Stimulated activated CD8-positive, alpha-beta memory T cell treated with anti-CD3 and anti-CD28 coated beads, Interleukin-7, amount 100 ng/mL, for 24 hours (primary cell): ENCODE measurements at places on chromosomes 7 and 10.

GRCh38 chr7:74283858-74284447, 5.3 kb upstream of the CLIP2 start:
- no peak for DNase-seq

- DNase-seq: no peak
Observed at GRCh38 chr7:2452074-2452507, 24.1 kb downstream of the GRIFIN start.

GRCh38 chr7:16455591-16455990, 9.9 kb downstream of the SOSTDC1 start:
- DNase-seq: no peak

GRCh38 chr7:157558875-157559595, 222.2 kb downstream of the DNAJB6 start:
- no peak for DNase-seq

DNA sequence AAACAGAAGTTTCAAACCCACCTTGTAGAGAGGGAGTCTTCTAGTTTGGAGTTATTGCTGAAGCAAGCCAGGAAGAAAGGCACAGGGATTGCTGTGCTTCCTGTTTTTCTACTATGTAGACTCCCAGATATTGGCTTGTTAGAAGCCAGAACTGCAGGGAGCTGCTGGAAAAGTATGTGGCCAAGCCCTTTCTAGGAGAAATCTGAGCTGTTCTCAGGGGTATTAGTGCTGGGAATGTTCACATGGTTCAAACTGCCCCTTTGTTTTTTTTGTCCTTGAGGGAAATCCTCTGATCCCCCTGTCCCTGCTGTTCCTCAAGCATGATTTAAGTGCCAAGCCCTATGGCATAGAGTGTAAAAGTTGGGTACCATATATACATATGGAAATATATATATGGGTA, 184.0 kb downstream of the CCDC7 start:
- DNase-seq: no peak

DNA sequence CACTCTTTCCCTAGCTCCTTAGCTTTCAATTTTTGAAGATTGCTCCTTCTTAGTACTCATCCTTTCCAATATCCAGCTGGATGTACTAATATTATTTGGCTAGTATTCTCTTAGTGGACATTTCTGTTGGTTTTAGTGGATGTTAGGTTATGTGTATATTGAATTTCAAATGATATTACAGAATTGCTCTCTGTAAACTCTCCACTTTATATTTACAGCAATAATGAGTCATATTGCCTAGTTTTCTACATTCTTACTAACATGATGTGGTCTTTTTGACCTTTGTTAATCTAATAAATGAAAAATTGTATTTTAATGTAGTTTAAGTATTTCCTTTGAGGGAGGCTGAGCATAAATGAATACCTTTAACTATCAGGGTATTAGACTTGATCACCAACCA, 69.4 kb downstream of the BICC1 start:
- no peak for DNase-seq

DNA sequence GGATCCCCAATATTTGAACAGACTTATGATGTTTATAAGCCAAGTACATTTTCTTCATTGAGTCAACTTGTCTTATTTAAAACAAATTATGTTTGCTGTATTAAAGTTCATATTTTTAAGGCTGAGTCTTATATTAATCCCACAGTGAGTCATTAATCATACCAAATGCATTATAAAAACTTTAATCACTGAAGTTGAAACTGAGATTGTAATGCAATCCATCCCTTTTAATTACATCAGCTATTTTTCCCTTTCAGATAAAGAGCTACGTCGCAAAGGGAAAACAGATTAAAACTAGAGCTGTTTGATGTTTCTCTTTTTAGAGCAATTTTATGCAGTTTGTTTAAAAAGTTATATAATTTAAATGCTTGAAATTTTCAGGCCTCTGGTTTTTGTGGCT, 183.0 kb downstream of the ARID5B start:
- no peak for DNase-seq

- no peak for DNase-seq
Observed at GRCh38 chr10:22133749-22134624, 83.8 kb downstream of the EBLN1 start.

DNA sequence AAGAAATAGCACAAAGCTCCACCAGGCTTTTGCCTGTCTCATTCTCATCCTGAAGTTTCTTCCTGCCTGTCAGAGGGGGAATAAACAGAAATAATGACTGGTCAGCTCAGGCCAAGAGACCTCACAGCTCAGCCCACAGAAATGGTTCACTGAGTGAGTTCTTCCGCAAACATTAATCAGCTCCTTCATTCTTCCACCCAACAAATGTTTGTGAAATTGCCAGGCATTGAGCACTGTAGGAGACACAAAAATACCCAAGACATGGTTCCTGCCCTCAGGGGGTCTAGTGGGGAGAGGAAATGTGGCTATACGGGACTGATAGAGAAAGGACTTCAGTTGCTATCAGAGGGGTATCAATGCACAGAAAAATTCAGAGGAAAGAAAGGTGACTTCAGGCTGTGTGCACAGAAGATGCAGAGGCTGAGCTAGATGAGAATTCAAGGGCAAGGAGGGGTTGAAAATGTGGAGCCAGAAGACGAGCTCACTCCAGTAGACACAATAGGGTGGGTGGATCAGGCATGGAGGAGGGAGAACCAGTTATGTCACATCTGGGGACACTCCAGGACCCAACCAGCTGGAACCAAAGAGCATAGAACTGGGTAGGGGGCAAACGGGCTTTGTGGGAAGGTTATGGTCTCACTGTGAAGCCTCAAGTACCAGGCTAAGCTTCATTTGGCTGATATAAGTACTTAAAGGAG, 20.9 kb downstream of the MYOF start:
- no peak for DNase-seq

- DNase-seq: no peak
Observed at GRCh38 chr7:732094-732541, 5.0 kb upstream of the PRKAR1B start.

GRCh38 chr7:129790136-129790535, 162.6 kb downstream of the UBE2H start:
- no peak for DNase-seq

DNA sequence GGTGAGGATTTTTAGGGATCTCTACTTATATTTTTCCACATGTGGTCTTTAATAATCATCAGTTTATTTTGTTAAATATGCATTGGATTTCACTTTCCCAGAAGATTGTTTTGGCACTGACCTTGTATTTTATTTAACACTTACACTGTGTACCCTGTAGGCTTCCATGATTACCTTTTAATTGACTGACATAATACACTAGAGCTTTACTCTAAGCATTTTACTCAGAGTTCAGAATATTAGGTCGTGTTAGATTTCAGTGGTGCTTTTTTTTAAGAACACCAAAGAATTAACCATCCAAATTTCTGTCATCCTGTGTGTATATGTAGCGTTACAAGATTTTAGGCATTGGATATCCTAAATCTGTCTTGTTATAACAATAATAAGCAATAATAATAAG, 23.1 kb downstream of the CASD1 start:
- DNase-seq: no peak

GRCh38 chr7:44738051-44738723, 10.5 kb upstream of the ZMIZ2 start:
- no peak for DNase-seq

DNA sequence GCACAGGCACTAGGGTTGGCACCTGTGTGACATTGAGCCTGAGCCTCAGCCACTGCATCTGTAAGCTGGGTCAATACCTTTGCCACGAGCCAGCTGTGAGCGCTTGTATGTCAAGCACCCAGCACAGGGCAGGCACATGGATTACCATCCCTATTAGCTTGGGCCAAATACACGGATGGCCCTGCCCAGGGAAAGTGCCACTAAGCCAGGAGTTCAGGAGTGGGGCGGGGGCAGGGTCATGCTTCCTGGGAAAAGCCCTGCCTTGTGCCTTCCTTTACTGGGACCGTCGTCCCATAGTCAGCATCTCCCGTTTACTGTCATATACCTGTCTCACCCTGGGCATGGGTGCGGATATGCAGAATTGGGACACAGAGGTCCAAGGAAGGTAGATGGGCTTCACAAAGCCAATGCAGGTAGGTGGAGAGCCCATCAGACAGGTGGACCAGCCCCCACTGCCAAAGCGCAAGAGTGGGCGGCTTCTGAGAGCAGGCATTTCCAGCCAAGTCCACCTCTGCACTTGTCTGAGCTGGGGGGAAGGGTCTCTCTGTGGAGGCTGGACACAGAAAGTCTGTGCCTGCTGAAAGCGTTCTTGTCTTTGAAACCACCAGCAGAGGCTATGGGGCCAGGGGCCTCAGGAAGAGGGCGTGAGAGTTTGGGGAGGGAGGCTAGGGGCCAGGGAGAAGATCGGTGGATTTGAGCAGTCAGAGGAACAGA, 72.6 kb downstream of the VWA2 start:
- DNase-seq: no peak

GRCh38 chr10:1706256-1706655, 31.1 kb downstream of the ADARB2 start:
- no peak for DNase-seq

DNA sequence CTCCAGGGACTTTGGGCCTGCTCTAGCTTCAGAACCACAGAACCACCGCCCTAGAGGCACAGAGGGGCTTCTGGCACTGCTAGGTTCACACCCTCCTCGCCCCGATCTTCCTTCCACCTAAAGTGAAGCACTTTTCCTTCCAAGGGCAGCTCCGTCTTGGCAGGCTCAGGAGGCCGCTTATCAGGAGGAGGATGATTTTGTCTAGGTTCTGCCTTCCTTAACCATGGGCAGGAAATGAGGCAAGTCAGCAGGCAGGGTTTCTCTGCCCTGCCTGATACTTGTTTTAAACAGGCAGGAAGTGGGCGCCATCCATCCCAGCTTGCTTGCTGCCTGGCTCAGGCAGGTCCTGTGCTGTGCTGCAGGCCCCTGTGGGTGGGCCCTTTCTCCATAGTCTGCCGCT, 8.3 kb upstream of the ATP6V0E2 start:
- no peak for DNase-seq

- no peak for DNase-seq
Observed at GRCh38 chr10:120051671-120052070, 159.1 kb downstream of the SEC23IP start.

- DNase-seq: no peak
Observed at GRCh38 chr10:21724020-21724589, 190.1 kb downstream of the MLLT10 start.
